ENCODE measurements at places on chromosomes 11 and 22. TPM values are rescaled to one million over a fixed set of nuclear protein-coding genes. Genes with fewer than 3 reads are reported as not detected.

PATE4 gene
- total RNA-seq: not detected

STK33 gene
- total RNA-seq: 11.0 TPM

CAVIN3 gene
- 36.7 TPM for total RNA-seq

OR51B2 gene
- total RNA-seq: 1.7 TPM

CNTF gene
- total RNA-seq: 1.3 TPM

TYR gene
- total RNA-seq: not detected

DNA sequence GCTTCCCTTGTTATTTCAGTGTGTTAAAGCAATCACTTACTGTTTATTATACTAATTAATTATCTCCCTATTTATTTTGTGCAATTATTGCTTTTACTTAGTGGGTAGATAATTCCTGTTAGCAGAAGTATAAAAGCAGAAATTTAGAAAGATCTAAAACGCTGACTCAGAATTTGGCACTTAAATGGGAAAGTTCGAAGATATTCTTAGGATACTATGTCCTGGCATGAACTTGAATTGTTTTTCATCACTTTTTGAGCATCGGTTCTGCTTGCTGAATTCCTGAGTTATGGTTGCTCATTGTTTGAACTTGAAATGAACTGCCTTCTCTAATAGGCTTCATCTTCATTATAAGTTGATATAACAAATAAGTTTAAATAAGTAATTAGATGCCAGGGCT, 325.4 kb downstream of the JRKL start:
- no peak for DNase-seq

GRCh38 chr11:122025757-122026156, 90.3 kb downstream of the BLID start:
- DNase-seq: no peak

GRCh38 chr11:8335683-8336082, 72.0 kb upstream of the LMO1 start:
- no peak for DNase-seq

DNA sequence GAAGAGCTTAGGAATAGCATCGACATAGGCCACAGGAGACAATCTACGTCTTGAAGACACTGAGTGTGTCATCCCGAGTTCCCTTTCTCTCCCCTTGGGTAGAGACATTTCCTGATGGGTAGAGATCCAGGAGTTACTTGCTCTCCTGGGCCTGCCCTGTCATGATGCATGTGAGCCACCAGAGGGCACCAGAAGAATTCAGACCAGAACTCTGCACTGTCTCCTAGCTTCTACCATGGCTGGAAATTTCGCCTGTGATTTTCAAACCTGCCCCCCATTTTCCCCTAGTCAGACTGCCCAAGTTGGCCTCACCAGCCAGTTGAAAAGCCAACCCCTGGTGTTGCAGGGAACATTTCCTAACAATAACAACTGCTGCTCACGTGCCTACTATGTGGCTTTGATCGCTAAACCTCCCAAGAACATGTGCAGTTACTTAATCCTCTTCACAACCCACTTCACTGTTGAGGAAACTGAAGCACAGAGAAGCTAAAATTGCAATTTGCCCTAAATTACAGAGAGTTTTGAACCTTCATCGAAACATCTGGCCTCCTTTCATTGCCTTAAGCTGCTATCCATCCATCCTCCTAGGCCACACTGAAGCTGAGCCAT, 47.2 kb downstream of the C11orf58 start:
- no peak for DNase-seq

GRCh38 chr22:47381240-47381639, 618.8 kb downstream of the TBC1D22A start:
- DNase-seq: no peak
